ENCODE measurements at places on chromosomes 16 and 17.
A peak's percentile ranks its signal among the peaks of the same experiment; 100 is the strongest.

DNA sequence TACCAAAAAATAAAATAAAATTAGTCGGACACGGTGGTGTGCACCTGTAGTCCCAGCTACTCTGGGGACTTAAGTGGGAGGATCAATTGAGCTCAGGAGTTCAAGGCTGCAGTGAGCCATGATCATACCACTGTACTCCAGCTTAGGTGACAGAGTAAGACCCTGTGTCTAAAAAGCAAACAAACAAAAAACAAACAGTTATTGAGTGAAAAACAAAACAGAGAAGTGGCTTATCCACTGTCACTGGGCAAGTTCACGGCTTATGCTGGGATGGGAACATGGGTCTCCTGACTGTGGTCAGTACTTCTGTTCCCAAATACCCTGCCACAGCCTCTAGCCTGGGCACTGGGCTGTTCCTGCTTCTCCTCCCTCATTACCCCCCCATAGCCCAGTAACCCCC is 9.5 kb upstream of the GRN start:
- no peak for DNase-seq

DNA sequence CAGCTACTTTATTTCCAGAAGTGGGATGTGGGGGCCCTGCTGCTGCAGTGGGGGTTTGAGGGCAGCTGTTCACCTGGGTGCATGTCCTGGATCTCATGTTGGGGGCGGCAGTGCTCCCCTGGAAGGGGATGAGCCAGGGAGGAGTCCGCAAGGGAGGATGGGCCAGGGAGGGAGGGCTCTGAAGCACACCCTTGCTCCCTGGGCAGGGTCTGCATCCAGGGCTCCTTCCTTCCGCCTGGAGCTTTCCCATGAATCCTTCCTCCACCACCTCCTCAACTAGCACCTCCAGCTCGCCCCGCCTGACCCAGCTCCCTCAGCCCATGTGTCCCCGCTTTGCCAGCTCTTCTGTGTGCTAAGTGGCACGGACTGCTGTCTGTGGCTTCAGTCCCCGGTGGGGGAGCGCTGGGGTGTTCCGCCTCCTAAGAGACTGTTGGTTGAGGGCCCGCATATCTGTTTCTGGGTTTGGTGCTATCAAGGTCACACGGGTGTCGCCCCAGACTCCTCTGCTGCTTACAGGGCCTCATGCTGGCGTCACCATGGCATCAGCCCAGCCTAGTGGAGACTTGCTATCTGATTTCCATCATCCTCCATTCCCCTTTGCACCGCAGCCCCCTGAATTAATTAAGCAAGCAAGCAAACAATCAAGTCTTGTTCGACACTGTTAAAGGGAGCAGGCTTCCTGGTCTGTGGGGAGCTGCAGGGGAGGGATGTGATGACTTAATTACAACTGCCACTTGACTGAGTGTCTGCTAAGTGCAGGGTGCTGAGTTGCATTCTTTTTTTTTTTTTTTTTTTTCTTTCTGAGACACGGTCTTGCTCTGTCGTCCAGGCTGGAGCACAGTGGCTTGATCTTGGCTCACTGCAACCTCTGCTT is 71.8 kb downstream of the PRKCA start:
- no peak for DNase-seq

DNA sequence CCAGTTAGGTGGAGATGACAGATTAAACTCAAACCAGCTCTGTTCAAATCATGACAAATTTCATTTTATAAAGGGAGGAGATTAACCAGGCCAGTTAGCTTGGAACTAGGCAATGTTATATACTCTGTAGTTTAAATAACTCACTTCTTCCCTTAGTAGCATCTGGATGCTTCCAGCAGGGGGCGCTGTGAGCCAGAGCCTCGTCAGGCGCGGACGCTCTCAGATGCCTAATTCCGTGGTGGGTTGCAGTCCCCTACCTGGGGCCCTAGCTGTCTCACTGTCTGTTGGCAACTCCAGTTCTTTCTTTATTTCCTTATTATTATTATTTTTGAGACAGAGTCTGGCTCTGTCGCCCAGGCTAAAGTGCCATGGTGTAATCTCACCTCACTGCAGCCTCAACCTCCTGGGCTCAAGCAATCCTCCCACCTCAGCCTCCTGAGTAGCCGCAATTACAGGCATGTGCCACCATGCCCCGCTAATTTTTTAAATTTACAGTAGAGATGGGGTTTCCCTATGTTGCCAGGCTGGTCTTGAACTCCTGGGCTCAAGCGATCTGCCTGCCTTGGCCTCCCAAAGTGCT is 17.3 kb upstream of the WFDC1 start:
- peak; percentile 41 for DNase-seq

DNA sequence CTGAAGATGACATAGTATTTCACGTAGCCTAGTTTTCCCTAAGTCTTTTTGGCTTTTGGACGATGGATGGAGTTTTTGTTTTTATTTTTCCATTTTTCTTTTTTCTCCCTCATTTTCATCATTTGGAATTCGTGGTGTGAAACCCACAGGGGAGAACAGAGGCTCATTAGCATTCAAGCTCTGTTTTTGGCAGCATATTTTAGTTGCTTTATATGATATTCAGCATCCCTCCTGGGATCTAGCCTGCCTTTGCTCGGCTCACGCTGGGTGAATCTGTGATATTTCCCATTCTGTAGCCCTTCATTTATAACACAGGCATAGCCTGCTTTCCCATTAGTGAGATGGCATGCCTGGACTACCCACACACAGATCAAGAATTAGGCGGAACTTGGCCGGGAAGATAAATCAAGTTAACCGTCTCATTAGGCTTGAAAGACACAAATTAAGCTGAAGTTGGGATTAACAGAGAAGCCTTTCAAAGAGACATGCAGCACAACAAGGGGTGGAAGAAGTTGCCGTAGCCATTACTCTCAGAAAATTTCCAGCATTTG is 20.1 kb upstream of the CLEC19A start:
- no peak for DNase-seq

DNA sequence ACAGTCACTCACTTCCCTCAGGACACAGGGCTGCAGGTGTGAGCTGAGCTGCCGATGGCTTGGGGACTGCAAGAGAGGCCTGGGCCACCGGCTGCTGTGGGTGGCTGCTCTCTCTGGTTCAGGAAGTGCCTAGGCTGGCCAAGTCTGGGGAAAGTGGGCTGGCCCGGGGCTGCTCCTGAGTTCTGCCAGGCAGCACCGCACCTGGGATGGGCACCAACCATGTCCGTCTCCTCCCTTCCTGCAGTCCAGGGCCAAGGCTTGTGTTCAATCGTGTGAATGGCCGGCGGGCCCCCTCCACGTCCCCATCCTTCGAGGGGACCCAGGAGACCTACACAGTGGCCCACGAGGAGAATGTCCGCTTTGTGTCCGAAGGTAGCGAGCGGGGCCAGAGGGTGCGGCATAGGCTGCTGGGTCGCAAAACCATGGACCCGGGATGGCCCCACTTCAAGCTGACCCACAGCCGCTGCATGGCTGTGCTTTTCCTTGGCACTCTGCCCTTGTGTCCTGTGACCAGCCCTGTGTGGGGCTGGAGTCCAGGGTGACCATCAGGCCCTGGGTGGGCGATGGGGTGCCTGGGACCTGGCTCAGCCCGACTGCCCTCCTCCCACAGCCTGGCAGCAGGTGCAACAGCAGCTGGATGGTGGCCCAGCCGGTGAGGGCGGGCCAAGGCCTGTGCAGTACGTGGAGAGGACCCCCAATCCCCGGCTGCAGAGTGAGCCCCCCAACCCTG is 1.8 kb upstream of the WDR90 start:
- DNase-seq = no peak

DNA sequence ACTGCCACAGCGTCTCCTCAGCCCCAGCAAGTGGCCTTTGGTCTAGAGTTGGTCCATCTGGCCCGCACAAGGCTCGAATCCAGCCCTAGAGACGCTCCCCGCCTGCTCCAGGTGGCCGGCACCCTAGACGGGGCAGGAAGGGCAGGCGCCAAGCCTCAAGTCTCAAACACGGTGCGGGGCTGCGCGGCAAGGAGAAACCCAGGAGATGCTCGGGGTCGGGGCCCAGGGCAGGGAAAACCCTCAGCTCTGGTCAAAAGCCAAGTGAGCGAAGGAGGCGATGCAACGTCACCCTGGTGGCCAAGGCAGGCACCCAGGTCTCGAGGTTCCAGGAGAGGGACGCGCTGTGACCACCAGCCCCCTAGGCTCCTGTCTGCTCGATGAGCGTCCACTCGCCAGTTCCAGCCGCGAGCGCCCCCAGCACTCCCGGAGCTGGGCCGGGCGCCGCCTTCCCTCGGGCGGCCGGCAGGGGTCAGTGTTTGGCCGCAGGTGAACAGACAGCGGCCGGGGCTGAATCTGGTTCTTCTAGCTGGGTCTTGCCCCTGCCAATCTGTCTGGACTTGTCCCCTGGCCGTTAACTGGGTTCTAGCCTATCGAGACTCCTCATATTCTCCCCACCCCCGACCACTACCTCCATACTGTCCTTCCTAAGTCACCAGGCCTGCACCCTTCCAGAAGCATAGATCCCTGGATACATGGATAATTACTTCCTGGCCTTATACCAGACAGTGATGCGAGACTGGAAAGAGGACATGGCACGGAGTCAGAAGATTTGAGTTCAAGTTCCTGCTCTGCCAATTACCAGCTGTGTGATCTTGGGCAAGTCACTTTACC is 44.0 kb downstream of the PRAC1 start:
- DNase-seq = peak; percentile 51

Measured in activated naive CD4-positive, alpha-beta T cell (primary cell).